ENCODE measurements at places on chromosomes 3 and 15. TPM values are rescaled to one million over a fixed set of nuclear protein-coding genes. Genes with fewer than 3 reads are reported as not detected.

TNFSF10 gene
- 0.10 TPM for total RNA-seq

CDC25A gene
- 10.6 TPM for total RNA-seq

SHC4 gene
- total RNA-seq: 1.1 TPM

ASB14 gene
- total RNA-seq: not detected

GCNT3 gene
- total RNA-seq: 179 TPM

SRGAP3 gene
- 0.31 TPM for total RNA-seq

LARP6 gene
- 52.1 TPM for total RNA-seq

TMCO5A gene
- not detected for total RNA-seq

MELTF gene
- total RNA-seq: 46.4 TPM

WDR93 gene
- total RNA-seq: 0.20 TPM

C3orf18 gene
- 2.3 TPM for total RNA-seq

GPR149 gene
- not detected for total RNA-seq

LMLN gene
- total RNA-seq: 2.6 TPM

KNL1 gene
- total RNA-seq: 6.4 TPM

KIF7 gene
- total RNA-seq: 4.9 TPM

SERPINI1 gene
- 2.6 TPM for total RNA-seq

PSTPIP1 gene
- total RNA-seq: not detected

CLDN16 gene
- 0.06 TPM for total RNA-seq

PXK gene
- 5.9 TPM for total RNA-seq

SENP7 gene
- total RNA-seq: 1.9 TPM

MGLL gene
- total RNA-seq: 65.9 TPM

USP50 gene
- total RNA-seq: not detected

CLRN1 gene
- total RNA-seq: not detected

SNX4 gene
- 20.0 TPM for total RNA-seq

INSYN1 gene
- 2.0 TPM for total RNA-seq

OR5H14 gene
- not detected for total RNA-seq

GJD2 gene
- total RNA-seq: not detected

CCDC33 gene
- total RNA-seq: 7.6 TPM

GOLIM4 gene
- total RNA-seq: 16.7 TPM

SEMA4B gene
- total RNA-seq: 160 TPM

CCR3 gene
- not detected for total RNA-seq

DISP2 gene
- total RNA-seq: 1.1 TPM

LPP gene
- total RNA-seq: 11.3 TPM

BFSP2 gene
- total RNA-seq: not detected

FOXB1 gene
- not detected for total RNA-seq

SLC24A5 gene
- total RNA-seq: not detected

GRAMD2A gene
- total RNA-seq: 0.13 TPM

CFAP91 gene
- total RNA-seq: 0.27 TPM

RARRES1 gene
- total RNA-seq: 11.0 TPM

ARL6 gene
- total RNA-seq: 7.5 TPM

RPSA gene
- 2,543 TPM for total RNA-seq

TMEM42 gene
- total RNA-seq: 8.8 TPM

TERC gene
- total RNA-seq: 0.93 TPM

SLC9C1 gene
- not detected for total RNA-seq

ANKUB1 gene
- not detected for total RNA-seq

CACNA2D2 gene
- total RNA-seq: 0.42 TPM

C3orf70 gene
- not detected for total RNA-seq

SPATA12 gene
- total RNA-seq: 0.52 TPM

MAGEF1 gene
- 30.0 TPM for total RNA-seq

VWA5B2 gene
- total RNA-seq: 0.38 TPM

SLC12A6 gene
- total RNA-seq: 5.8 TPM

KNG1 gene
- not detected for total RNA-seq

ITIH4 gene
- total RNA-seq: 0.84 TPM

MYO5C gene
- total RNA-seq: 5.4 TPM

FGD5 gene
- total RNA-seq: not detected

SGO1 gene
- total RNA-seq: 18.5 TPM

SELENOS gene
- total RNA-seq: 134 TPM

NR2E3 gene
- total RNA-seq: 0.18 TPM

GOLGA6L4 gene
- total RNA-seq: 0.28 TPM

ITGA11 gene
- total RNA-seq: 2.9 TPM
